ENCODE measurements at places on chromosomes 5 and 9.

DNA sequence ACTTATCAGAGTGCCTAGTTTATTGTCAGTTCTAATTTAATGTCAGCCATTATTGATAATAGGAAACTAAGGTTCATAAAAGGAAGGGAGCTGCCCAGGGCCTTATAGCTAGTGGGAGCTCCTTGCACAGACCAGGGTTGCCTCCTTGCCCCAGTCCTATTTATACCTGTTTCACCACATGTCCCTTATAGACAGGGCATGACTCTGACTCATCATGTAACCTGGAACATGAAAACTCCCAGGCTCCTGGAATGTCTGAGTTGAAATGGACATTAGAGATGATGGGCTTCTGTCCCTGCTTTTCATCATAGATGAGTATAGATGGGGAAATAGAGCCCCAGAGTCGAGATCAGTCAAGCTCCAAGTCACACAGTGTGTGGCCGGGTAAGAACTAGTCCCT lies 21.1 kb downstream of the FAT2 start:
- DNase-seq: no peak

GRCh38 chr9:126614455-126615244 lies 922 bp downstream of the LMX1B start:
- no peak for DNase-seq

GRCh38 chr9:699396-699795 lies 142.1 kb upstream of the DMRT1 start:
- no peak for DNase-seq

DNA sequence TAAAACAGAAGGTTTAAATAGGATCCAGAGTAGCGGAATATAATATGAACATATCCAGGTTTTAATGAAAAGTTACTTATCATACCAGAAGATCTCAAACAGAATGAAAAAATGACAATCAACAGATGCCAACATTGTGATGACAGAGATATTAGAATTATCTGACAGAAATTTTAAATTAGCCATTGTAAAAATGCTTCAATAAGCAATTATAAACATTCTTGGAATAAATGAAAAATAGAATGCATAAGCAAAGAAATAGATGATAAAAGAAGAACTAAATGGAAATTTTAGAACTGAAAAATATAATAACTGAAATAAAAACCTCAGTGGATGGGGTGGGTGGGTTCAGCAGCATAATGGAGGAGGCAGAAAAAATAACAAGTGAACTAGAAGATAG lies 37.2 kb downstream of the ZMAT2 start:
- no peak for DNase-seq

DNA sequence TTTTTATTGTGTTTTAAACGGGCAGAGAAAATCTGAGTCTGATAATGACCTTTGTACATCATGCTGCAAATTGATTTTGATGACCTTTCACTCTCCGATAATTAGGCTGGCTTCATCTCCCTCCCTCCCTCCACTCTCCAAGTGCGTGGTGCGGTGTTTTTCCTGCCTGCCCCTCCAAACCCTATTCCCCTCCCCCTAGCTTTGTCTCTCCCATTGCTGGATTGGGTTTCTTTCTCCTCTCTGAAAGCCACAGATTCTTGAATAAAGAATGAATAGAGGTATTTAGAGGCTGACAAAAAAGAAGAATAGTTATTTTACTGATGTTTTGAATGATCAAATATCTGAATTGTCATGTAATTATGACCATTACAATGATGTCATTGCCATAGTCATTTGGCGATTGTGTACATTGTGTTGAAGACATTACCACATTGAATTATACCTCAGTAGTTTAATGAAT lies 571.1 kb upstream of the ZNF608 start:
- no peak for DNase-seq

- no peak for DNase-seq
These were observed 955.2 kb upstream of the DMAC1 start for GRCh38 chr9:8754751-8755150.

DNA sequence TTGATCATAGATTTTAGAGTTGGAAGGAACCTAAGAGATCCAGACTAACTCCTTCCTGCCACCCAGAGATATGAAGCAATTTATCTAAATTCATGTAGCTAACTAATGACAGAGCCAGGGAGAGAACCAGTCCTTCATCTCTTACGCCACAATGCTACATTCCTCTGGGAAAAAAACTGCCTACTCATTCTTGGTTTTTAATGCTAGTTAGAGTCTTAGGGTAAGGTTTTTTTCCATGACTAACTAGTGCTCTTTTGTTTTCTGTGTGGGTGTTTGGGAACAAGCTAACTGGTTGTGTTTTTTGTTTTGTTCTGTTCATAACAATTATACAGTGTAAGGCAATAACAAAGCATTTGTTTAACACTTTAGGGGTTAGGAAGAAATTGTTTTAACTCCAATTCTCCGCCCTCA lies 52.4 kb downstream of the SLC44A1 start:
- no peak for DNase-seq

- DNase-seq: no peak
These were observed 405.7 kb upstream of the IRX2 start for GRCh38 chr5:3157214-3157613.

DNA sequence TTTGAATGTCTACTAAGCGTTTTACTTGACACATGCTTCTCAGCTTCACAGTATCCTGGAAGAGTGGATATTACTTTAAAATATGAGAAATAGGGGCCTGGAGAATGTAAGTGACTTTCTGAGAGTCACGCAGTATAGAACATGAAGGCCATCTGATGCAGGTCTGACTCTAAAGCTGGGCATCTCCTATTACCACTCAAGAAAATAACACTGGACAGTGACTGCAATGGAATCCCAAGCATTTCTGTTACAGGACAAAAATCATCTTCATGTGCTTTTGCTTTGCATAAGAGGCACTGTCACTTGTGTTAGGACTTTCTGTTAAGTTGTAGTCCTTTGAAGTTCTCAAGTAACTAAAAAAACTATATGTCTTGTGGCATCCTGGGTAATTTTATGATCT lies 335.5 kb downstream of the FBXL7 start:
- no peak for DNase-seq

GRCh38 chr9:81390792-81391456 lies 298.4 kb downstream of the TLE1 start:
- DNase-seq: no peak

- no peak for DNase-seq
These were observed 1754.0 kb upstream of the ACO1 start for GRCh38 chr9:30630459-30630858.

- DNase-seq: no peak
These were observed 2.0 kb downstream of the MZB1 start for GRCh38 chr5:139387611-139388197.

- no peak for DNase-seq
These were observed 24.0 kb upstream of the TPPP start for GRCh38 chr5:717143-717542.

DNA sequence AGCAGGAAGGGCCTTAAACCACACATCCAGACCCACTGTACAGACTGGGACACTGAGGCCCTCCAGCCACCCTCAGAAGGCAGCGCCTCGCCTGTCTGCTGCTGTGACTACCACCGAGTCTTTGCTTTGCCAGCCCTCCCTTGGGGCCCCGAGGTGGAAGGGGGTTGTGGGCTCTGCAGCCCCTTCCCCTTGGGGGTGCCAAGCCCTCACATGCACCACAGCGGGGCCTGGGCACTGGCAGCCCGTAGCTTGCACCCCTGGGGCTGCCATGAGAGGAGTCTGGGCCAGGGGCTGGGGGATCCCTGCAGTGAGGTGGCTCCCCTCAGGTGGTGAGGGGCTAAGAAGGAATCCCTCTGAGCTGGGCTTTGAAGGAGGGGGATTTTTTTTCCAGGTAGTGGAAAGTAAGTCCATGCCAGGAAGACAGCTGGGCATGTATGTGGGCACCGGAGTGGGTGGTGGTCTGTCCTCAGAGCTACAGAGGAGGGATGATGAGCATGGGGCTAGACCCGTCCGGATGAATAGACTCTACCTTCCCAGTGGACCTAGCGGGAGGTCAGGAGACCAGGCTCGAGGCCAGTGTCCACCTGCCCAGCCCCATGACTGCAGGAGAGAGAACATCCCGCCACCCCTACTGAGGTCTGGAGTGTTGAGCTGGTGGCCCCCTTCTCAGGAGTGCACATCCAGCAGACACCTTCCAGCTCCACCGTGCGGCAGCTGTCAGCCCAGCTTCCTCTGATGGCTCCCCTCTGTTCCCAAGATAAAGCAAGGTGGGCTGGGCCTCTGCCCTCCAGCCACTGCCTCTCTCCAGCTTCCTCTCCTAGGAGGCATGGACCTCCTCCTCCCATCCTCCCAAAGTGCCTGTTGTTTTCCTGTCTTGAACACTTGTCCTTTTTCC lies 15.9 kb downstream of the FLT4 start:
- DNase-seq: no peak

DNA sequence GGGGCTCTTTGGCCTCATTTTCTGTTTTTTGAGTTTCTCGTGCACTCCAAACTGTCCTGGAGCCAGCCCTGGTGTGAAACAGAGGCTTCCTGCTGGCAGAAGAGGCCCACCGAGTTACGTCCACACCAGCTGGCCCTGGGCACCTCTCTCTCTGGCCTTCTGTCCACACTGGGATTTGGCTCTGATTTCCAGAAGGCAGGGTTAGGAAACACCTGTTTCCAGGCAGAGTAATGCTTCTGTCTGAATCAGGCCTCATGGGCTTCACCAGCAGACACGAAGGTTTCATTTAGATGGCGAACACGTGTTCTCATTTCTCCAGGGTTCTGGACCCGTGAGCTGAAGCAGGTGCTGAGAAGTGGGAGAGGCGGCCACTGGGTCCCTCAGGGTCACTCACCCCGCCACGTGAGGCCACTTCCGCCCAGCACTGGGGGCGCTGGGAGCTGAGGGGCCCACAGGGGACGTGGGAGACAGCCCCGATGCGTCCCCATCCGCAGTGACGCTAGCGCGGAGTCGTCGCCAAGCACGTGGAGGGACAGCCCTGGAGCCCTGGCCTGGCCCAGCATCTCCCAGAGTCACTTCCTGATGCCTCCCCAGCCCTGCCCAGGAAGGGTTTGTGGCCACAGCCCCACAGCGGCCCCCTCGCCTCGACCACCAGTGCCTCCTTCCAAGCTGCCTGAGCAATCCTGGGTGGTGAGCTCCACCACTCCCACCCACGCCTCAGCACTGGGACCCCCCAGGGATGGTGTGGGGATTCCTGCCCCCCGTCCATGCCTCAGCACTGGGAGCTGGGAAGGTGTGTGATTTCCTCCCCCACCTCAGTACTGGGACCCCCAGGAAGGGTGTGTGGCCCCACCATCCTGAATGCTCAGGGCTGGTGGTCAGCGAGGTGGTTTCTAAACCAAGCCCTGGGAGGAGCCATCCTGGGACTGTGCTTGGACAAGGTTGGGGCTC lies 4.9 kb upstream of the LRRC14B start:
- no peak for DNase-seq

- DNase-seq: no peak
These were observed 38.9 kb upstream of the HMGCS1 start for GRCh38 chr5:43352131-43352530.

DNA sequence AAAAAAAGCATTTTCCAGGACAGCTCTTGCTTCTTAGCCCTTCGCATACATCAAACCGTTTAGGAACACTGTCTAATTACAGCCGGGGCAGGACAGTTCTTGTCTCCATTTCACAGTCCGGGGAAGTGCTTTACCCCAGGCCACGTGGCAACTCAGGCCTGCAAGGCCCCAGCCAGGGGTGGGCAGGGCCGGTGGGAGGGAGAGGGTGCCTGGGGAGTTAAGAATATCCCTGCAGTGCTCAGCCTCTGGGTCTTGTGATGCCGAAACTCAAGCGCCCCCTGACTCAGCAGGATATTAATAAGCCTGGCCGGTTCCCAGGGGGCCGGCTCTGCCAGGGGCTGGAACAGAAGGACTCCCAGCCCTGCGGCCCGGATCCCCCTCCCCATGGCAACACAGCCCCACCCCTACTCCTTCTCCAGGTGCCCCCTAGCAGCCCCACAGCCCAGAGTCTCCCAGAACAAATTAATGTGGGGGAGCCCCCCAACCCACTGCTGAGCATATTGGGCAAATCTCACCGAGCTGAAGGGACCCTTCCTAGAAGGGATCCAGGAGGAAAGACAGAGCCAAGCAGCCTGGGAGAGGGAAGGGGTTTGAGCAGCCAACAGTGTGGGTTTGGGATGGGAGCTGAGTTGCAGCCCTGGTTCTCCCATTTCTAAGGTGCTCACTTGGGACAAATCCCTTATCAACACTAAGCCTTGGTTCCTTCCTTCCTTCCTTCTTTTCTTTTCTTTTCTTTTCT lies 45.3 kb downstream of the PLPP7 start:
- no peak for DNase-seq

DNA sequence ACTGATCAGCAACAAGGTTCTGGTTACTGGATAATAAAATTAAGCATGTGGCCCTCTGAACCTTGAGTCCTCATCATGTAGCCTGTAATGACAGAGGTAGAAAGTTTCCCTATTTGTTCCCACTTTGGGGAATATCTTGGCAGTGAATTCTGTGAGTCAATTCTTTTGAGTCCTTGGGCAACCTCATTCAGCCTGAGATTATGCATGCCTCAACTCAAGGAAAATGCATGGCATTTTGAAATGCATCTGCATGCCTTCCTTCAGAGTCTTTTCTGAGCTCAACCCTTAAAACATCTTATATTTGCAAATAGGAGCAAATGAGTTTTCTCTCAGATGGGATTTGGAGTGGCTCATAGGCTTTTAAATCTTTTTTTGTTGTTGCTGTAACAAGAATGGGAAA lies 218.1 kb upstream of the CD180 start:
- DNase-seq: no peak

DNA sequence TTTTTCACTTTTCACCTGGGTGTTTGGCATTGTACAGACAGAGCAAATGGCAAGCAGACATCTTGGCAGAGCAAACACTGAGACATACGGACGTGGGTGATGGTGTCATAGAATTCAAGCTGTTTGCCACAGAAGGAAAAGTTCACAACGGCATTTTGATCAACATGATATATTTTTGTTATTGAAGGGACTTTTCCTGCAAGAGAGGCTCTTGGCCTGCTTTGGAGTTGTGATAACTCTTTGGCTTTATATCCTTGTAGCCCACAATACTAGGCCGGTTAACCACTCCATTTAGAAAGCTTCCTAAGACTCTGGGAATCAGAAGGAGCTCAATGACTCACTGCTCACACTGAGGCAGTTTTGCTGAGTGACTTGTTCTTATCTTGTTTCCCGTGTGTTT lies 1038.3 kb downstream of the TLE1 start:
- no peak for DNase-seq

GRCh38 chr9:107983762-107984161 lies 494.2 kb upstream of the KLF4 start:
- no peak for DNase-seq

- DNase-seq: no peak
These were observed 401.0 kb upstream of the ADAMTSL1 start for GRCh38 chr9:18073002-18073401.

DNA sequence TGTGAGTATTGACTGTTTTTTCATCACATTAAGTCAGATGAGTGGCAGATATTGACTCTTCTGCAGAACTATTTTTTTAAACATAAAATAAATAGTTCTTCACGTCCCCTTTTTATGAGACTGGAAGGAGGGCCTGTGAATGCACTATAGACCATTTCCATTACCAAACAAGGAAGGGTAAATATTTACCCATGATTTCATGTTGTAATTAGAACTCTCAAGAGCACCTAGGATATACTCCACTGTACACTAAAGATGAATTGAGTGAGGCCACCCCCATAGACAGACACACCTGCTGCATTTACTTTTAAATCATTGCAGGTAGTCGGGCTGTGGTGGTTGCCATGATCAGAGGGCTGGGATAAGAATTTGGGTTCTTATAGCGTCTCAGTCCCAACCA lies 22.6 kb downstream of the SLC36A1 start:
- DNase-seq: no peak

Data from stimulated activated CD8-positive, alpha-beta memory T cell treated with anti-CD3 and anti-CD28 coated beads, Interleukin-4, amount 100 ng/mL, for 1 hour (primary cell).